Mammary epithelial cell (primary cell): ENCODE measurements at places on chromosomes 1 and 21. TPM values are rescaled to one million over a fixed set of nuclear protein-coding genes. Genes with fewer than 3 reads are reported as not detected.

Gene PTPN14
- polyA plus RNA-seq, result 52.9 TPM

Gene NEGR1
- polyA plus RNA-seq, result 0.19 TPM

Gene CGN
- 1.1 TPM for polyA plus RNA-seq

Gene CYP4B1
- 0.52 TPM for polyA plus RNA-seq
